Fibroblast of the conjunctiva (primary cell): ENCODE measurements at places on chromosomes 3 and 15.

DNA sequence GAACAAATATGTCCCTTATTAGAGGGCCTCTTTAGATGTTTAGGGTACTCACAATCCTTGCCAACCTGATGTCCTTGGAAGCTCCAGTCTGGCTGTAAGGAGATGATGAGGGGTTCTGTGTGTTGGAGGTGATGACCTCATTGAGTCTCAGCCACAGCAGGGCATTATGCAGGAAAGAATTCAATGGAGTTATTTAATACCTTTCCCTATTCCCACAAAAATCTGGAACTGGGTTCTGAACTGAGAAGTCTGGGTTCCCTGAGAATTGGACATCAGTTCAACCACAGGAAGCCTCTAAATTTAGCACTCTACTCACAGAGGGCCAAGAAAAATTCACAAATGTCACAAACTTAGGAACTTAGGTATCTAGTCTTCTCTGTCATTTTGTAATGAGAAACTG, 36.9 kb downstream of the SLC35A5 start:
- no peak for DNase-seq

- peak; percentile 77 for DNase-seq
Observed at GRCh38 chr3:179558742-179559364, 3.9 kb upstream of the ACTL6A start.

GRCh38 chr15:40881351-40881750, 7.3 kb upstream of the RHOV start:
- no peak for DNase-seq

DNA sequence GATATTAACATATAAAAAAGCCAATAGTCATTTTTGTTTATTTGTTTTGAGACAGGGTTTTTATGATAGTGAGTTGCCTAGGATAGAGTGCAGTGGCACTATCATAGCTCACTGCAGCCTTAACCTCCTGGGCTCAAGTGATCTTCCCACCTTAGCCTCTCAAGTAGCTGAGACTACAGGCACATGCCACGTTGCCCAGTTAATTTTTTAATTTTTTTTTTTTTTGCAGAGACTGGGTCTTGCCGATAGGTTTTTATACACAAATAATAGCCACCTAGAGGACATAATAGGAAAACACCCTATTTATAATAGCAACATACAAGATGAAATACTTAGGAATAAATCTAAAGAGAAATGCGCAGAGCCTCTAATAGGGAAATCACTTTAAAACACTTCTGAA, 13.3 kb downstream of the EIF3J start:
- DNase-seq, result peak; percentile 41

- no peak for DNase-seq
Observed at GRCh38 chr15:49987198-49987785, 131.7 kb downstream of the ATP8B4 start.

- DNase-seq, result no peak
Observed at GRCh38 chr3:81908561-81908960, 147.1 kb upstream of the GBE1 start.

DNA sequence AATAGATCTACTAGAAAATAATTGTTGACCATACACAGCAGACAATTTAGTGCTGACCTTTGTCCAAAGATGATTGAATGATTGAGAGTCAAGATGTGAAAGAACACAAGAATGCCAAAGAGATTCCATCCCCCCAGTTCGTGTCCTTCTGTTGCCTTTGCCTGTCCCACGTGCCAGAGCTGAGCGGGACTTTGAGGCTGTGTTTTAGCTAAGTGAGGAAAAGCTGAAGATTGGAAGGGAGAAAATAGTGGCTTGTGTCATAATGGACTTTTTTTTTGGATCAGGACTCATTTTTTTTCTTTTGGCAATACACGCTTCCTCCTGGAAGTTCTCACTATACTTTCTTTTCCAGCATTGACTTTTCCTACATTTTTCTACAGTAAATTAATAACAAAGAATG, 206.6 kb upstream of the MDFIC2 start:
- DNase-seq, result no peak
